ENCODE measurements at places on chromosomes 7 and 10.

- DNase-seq: no peak
Observed at GRCh38 chr7:42628054-42628453, 283.8 kb downstream of the C7orf25 start.

- no peak for DNase-seq
Observed at GRCh38 chr7:154375956-154376355, 323.8 kb downstream of the DPP6 start.

- DNase-seq: no peak
Observed at GRCh38 chr10:79044846-79045245, 23.9 kb upstream of the ZMIZ1 start.

- DNase-seq: no peak
Observed at GRCh38 chr7:24392774-24393173, 108.8 kb downstream of the NPY start.

DNA sequence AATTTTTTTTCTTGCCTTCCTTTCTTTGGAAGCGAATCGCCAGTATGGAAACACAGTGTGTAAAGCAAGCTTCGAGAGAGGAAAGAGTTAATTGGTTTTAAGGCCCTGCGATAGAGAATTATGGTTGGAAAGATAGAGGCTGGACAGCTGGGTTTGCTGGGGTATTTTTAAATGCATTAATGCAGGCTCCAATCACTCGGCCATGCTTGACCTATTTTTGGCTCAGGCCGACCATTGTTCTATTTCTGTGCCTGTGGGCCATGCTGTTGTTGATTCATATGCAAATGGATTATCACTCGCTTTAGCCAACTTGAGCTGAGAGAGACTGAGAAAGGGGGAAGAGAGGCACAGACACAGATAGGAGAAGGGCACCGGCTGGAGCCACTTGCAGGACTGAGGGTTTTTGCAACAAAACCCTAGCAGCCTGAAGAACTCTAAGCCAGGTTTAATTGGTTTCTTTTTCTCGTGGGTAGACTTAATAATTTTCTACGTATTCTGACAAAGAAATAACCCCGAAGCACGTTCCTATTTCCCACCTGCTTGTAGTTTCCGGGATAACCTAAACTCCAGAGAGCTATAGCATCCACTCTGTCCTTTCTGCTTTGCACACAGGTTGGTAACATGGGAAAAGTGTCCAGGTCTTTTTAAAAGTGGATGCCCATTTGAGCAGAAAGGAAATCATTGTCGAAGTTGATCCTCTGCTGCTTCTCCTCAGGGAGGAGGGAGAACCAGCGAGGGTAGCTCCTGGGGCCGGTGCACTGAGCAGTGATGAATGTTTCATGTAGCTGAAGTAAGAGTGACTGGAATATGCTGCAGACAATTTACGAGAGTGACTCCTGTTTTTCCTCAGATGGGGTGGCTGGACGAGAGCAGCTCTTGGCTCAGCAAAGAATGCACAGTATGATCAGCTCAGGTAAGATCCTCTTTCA lies at the start of gene HDAC9:
HDAC9 (plus strand) TSS at position 338 of the 929 bp plus-strand sequence; CDS start at position 892, 554 bp downstream.
- DNase-seq: no peak

- DNase-seq: no peak
Observed at GRCh38 chr7:131265227-131265626, 62.4 kb upstream of the MKLN1 start.

DNA sequence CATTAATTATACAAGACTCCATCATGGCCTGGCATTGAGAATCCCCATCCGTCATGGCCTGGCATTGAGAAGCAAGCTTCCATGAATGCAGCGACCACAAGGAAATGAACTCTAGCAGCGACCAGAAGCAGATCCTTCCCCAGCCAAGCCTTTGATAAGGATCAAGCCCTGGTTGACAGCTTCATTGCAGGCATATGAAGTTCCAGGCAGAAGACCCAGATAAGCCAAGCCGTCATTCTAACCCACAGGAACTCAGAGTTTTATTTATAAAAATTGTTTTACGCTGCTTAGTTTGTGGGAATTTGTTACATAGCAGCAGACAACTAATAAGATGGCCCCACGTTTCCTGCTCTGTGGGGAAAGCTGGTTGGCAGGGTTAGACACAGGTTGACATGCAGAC lies 642.3 kb downstream of the GATA3 start:
- DNase-seq: no peak

- DNase-seq: no peak
Observed at GRCh38 chr7:116283595-116284204, 73.4 kb downstream of the TES start.

- DNase-seq: peak; percentile 33
Observed at GRCh38 chr7:149621776-149622175, 124.2 kb upstream of the ZNF746 start.

DNA sequence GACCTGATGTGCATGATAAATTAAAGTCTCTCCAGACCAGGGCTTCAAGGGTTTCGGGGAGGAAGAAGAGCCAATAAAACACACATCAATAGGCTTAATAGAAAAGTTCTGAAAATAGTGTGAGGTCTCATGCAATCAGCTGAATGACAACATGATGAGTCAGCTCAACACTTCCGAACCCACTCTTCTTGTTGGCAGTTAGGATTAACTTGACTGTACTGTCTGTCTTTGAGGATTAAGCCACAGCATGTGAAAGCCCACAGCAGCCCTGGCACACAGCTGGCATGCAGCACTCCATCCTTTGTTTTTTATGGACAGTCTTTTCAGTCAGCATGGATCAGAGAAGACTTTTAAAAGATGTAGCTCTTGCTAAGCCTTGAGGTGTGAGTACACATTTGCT lies 526.9 kb upstream of the VSTM2A start:
- DNase-seq: no peak

- no peak for DNase-seq
Observed at GRCh38 chr10:76428551-76429367, 997.3 kb downstream of the LRMDA start.

GRCh38 chr10:131205556-131205955 lies 106.0 kb downstream of the TCERG1L start:
- DNase-seq: no peak

DNA sequence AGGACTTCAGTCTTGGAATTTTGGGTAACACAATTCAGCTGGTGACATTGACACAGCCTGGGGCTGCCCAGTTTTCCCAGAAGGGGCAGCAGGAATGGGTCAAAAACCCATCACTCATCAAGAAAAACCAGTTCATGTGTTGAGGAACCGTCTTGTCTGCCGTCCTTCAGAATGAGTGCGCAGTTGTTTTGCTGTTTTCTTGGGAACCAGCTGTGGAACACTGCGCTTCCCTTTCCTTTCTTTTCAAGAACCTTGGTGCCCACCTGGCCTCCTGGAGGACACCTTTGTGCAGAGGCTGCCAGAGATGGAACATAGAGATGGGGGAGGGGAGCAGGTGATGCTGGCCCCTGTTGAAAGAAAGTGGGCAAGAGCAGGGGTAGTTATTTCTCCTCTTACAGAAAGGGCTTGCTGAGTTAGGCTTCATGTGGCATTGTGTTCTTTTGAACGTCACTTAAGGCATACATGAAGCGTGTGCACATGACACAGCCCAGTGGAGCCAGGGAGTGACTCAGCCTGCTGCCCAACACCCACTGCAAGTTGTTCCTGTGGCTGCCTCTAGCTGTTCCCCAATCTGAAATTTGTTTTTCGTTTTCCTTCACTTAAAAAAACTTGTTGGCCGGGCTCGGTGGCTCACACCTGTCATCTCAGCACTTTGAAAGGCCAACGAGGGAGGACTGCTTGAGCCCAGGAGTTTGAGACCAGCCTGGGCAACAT lies 87.4 kb upstream of the TNS3 start:
- DNase-seq: peak; percentile 15

GRCh38 chr10:52443419-52444388 lies 129.6 kb downstream of the DKK1 start:
- DNase-seq: no peak

DNA sequence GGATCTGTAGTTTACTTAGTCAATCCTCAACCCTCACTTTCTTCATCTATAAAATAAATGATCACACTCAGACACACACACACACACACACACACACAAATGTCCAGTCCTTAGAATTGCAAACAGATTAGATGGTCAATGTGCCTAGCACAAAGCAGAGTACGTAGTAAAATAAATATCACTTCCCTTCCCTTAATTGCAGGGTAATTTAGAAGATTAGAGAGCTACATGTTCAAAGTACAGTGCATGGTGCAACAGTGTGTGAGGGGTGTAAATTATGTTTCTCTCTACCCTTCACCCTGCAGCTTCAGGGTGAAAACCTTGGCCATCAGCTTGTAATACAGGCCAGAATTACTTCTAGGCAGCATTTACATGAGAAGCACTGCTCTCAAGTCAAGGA lies 187.0 kb upstream of the GHITM start:
- no peak for DNase-seq

DNA sequence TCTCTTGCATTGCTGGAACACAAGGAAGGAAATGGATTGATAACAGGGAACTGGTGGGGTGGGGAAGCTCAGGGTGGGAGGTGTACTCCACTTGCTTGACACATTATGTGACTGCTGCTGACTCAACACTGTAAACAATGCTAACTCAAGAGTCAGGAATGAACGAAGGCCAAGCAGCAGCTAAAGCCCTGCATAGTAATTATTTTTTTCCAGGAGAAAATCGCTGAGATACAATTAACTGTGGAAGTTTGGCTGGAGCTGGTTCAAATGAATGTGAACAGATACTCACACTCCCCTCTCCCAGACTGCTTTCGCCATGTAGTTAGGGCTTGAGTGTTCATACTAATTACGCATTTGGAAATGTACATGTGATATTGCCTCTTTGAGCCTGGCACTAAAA lies 170.9 kb upstream of the AOAH start:
- DNase-seq: no peak

GRCh38 chr7:27615420-27616185 lies 47.1 kb downstream of the HIBADH start:
- no peak for DNase-seq

GRCh38 chr7:54788664-54789063 lies 29.7 kb upstream of the SEC61G start:
- DNase-seq: no peak

DNA sequence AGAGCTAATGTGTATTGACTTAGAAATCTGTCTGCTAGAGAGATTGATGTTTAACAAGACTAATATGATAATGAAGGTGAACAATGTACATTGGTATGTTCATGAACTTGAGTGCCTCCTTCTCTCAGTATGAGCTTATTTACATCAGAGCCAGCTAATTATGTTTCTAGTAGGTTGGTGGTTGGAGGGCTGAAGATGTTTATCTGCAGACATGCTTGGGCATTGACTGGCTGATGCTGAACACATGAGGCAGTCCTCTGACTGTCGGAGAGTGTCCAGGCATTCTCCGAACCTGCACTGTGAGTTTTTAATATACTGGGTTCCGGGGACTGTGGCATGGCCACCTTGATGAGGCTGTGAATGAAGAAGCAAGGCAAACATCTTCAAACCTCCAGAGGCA lies 47.5 kb downstream of the BMPER start:
- no peak for DNase-seq

- no peak for DNase-seq
Observed at GRCh38 chr7:69105092-69105491, 493.2 kb upstream of the AUTS2 start.

GRCh38 chr7:104039363-104039762 lies 49.9 kb upstream of the RELN start:
- DNase-seq: no peak

- DNase-seq: no peak
Observed at GRCh38 chr10:127464561-127464960, 84.5 kb upstream of the NPS start.

DNA sequence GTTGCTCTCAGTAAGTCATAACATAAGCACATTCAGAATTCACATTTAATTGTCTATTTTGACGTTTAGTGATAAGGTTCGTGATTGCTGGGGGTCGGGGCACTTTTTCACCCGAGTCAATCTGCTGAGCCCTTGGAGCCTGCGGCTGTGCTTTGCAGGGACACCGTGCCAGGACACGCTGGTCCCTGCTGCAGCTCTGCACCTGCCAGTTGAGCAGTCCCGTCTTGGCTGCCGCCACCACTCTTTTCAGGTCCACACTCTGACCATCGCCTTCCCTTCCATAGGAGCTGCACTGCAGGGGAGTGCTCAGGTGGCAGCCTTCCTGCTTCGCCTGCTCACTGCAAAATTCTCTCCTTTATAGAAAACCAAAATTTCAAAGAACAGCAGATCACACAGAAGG lies 36.4 kb downstream of the CUL1 start:
- no peak for DNase-seq

DNA sequence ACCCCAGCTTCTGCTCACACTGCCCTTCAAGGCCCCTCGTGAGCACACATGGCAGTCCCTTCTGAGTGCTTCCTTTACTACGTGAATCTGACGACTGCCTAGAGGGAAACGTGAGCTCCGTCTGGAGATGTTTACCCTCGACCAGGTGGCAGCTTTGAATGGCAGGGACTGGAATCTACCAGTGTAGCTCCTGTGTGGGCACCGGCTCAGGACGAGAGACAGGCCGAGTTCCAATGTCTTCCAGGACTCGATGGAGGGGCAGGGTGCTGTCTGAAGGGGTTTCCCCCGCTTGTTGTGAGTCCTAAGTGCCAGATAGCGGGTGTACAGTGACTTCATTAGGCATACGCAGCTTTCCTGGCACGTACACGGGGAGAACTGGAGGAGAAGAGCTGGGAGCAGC lies 229.9 kb downstream of the ADARB2 start:
- DNase-seq: no peak

DNA sequence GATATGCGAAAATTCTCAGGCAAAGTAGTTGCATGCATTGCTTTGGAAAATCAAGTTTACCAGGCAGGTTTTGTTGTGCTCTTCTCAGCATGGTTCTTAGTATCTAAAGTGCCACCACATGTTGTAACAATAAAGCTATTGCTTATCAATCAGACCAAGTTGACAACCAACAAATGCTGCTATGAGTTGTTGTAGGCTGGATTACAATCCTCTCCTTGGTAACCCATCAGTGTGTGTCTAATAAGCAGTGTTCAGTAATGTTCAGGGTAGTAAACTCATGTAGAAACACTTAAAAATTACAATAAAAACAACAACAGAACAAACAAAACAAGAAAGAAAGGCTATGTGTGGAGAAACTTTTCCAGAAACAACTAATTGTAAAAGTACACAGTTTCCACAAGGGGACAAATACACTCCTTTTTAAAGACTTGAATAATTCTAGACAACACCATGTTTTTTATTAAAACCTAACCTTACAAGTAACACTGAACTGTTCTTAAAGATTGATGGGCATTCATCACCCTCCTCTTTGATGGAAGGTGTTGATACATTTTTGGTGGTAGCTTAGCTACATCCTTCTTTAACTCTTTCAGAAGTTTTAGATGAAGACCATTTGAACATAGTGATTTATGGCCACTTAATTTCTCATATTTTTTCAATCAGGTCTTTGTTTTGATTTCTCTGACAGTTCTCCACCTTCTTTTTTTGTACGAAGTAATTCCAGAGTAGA lies 370.9 kb upstream of the SEMA3A start:
- DNase-seq: no peak

- DNase-seq: no peak
Observed at GRCh38 chr10:13449296-13449695, 79.5 kb downstream of the BEND7 start.

GRCh38 chr10:86684331-86685097 lies 16.2 kb downstream of the LDB3 start:
- no peak for DNase-seq
